SHP77 (cell line): ENCODE measurements at places on chromosomes 11 and 22.

DNA sequence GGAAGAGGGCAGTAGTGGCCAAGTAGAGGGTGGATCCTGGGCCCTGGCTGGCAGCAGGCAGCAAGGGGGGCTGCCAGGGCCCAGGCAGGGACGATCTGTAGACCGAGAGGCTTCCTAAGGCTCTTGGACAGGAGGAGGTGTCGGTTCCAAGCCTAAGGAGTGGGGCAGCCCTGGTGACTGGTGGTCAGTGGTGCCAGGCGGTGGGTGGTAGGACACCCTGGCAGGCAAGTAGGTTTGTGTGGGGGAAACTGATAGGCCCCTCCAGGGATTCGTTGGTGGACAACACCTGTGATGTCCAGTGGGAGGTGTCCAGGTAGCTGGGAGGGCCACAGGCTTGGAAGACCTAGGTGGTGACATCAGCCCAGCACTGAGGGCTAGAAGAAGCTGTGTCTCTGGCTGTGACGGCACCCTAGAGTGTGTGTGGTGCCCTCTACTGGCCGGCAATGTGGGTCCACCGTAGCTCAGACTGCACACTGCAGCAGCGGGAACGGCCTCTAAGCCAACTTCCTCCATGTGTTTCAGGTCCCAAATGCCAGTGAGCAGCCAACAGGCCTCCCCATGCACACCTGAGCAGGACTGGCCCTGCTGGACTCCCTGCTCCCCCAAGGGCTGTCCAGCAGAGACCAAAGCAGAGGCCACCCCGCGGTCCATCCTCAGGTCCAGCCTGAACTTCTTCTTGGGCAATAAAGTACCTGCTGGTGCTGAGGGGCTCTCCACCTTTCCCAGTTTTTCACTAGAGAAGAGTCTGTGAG lies 9.4 kb upstream of the SAMM50 start:
- peak; percentile 71 for DNase-seq

GRCh38 chr11:47981667-47982404 lies 1.5 kb downstream of the PTPRJ start:
- DNase-seq = no peak

DNA sequence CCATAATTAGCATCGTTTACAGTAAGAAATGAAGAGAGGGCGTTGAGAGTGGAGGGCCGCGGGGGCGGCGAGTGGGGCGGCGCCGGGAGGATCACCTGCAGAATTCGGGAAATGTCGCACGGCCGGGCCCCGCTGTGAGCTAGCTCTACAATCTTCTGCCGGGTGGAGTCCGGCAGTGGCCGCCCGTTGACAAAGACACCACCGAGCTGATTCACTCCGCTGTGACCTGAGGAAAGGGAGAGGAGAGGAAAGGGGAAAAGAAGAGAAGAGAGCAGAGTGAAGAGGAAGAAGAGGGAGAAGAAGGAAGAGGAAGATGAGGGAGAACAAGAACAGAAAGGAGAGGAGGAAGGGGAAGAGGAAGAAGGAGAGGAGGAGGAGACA lies 8.5 kb downstream of the PAX6 start:
- no peak for DNase-seq

DNA sequence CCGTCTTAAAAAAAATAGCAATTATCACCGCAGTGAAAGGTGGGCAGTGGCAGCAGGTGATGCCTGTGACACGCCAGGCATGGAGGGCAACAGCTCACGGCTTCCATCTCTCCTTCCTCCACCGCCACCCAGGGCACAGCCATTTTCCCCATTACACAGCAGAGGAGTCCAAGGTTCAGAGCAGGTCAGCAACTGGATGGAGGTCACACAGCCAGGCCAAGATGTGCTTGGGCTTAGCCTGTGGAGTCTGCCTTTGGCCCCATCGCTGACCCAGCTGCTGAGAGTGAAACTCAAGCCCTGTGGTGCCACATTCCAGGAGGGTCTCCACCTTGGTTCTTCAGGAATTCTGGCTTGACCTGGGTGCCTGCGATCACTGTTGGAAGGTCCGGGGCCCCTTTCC lies 411.1 kb downstream of the SHANK2 start:
- no peak for DNase-seq

GRCh38 chr11:93655581-93656255 lies 5.8 kb upstream of the CEP295 start:
- DNase-seq = no peak

GRCh38 chr11:84795698-84796097 lies 831.4 kb downstream of the DLG2 start:
- no peak for DNase-seq

DNA sequence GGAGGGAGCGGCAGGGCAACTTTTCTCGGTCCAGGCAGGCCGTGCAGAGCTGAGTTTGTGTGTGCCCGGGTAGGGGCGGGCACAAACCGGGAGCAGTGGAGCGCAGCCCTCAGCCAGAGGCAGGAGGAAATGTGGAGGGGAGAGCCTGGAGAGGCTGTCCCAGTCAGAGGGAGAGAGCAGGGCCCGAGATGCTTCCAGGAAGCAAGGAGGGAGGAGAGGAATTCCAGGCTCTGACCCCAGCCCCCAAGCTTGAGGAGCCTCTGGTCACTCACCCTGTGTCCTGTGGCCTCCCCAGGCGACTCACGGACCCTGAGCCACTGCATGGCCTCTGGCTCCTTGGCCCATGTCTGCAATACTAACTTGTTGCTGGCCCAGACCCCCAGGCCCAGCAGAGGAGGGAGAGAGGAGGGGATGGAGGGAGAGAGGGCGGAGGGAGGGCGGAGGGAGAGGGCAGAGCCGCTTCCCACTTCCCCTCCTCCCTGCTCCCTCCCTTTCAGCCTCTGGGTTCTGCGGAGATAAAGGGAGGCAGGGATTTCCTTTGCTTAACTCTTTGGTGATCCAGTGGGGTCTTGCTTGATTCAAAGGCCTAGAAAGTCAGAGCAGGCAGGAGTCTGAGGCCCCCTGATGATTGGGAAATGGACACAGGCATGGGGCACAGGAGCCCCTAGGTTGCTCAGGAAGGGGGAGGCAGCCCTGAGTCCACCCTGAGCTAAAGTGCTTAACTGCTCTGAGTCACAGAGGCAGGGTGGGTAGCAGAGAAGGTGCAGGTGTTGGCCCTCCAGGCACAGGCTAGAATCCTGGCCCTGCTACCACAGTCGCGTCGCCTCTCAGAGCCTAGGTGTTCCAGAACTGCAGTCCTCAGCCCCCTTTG lies at the start of gene C1QTNF6:
TSS of gene C1QTNF6 (minus strand) at position 357 of the 871 bp plus-strand sequence. CDS start at position 323, 34 bp downstream.
- no peak for DNase-seq

DNA sequence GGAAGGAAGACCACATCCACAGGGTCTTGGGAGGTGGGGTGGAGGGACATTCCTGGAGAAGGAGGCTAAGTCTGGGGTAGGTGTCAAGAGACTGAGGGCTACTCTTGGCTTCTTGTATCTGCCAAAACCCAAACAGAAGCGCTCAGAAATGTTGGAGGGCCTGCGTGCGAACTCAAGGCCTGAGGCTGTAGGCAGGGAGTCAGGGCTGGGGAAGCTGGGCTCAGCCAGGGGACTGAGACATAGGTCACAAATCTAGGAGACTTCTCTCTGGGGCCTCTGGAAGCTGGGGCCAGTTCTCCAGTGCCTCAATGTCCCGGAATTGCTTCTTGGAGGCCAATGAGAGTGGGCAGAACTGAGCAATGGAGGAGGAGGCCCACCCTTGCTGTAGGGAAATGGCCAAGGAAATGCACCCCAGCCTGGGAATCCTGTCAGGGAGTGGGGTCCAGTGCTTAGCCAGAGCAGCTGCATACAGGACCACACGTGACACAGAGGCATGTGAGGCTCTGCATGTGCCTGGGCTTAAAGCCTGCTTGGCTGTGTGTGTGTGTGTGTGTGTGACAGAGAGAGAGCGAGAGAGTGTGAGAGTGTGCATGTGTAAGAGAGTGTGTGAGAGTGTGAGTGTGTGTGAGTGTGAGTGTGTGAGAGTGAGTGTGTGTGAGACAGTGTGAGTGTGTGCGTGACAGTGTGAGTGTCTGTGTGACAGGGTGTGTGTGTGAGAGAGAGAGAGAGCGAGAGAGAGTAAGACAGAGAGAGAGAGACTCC lies 141.3 kb downstream of the ST3GAL4 start:
- DNase-seq = no peak

DNA sequence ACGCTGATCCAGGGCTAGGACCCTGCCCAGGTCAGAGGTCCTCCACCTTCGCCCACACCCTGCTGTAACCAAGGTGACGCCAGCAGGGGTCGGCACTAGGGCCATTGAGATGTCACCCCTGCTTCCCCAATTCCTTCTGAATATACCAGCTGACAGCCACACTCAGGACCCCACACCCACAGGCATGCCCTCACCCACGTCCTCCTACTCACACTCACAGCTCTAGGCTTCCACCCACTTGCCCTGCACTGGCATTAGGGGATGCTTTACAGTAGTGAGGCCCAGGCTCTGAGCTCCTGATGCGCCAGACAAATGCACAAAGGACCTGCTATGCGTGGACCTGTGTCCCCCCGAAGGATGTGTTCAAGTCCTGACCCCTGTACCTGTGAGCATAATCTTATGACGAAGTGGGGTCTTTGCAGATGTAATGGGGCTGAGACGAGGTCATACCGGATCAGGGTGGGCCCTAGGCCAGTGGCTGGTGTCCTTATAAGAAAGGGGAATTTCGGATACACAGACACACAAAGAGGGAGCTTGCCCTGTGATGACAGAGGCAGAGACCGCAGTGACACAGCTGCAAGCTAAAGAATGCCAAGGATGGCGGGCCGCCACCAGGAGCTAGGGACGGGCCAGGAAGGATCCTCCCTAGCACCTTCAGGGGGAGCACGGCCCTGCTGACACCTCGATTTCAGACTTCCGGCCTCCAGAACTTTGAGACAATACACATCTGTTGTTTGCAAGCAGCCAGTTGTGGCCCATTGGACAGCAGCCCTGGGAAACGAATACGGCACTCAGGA lies 11.2 kb downstream of the WNT11 start:
- no peak for DNase-seq

- DNase-seq = no peak
Measured at GRCh38 chr11:3015796-3016195, 23.7 kb upstream of the NAP1L4 start.

DNA sequence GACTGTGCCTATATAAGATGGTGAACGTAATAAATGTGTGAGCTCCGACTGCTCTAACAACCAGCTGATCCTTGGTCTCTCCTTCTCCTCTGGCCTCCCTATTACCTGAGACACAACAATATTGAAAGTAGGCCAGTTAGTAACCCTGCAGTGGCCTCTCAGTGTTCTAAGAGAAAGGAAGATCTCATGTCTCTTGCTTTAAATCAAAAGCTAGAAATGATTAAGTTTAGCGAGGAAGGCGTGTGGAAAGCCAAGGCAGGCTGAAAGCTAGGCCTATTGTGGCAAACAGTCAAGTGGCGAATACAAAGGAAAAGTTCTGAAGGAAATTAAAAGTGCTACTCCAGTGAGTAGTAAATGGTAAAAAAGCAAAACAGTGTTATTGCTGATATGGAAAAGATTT lies 39.5 kb downstream of the HIPK3 start:
- no peak for DNase-seq

- no peak for DNase-seq
Measured at GRCh38 chr11:24885580-24886173, 388.8 kb downstream of the LUZP2 start.

DNA sequence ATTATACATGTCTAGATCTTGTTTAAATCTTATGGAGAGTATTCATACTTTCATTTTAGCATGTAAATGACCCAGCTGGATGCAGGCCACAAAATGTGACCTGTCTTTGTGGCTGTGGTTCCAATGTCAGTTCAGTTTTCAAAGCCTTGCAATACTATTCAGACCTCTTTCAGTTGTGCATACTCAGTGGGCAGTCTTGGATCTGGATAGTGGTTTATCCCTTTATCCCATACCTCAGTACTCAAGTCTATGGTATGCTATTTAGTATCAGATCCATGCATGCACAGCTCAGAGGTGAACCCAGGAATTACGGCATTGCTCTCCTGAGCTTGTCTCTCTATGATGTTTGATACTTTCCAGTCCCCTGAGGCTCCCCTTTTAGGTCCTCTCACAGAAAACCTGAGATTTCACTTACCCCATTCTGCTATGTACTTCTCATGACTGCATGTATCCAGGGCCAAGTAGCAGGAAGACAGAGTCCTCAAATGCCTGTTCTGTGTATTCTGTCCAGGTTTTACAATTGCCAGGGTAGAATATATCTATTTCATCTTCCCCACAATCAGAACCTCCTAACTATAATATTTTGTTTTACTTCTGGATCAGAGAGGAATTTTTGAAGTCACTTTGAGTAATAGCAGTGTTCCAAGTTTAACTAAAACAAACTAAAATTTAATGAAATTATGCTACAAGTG lies 6.9 kb upstream of the P4HA3 start:
- no peak for DNase-seq

GRCh38 chr11:128182844-128183243 lies 404.5 kb downstream of the ETS1 start:
- no peak for DNase-seq

GRCh38 chr11:28619846-28620540 lies 511.8 kb downstream of the METTL15 start:
- DNase-seq = no peak

DNA sequence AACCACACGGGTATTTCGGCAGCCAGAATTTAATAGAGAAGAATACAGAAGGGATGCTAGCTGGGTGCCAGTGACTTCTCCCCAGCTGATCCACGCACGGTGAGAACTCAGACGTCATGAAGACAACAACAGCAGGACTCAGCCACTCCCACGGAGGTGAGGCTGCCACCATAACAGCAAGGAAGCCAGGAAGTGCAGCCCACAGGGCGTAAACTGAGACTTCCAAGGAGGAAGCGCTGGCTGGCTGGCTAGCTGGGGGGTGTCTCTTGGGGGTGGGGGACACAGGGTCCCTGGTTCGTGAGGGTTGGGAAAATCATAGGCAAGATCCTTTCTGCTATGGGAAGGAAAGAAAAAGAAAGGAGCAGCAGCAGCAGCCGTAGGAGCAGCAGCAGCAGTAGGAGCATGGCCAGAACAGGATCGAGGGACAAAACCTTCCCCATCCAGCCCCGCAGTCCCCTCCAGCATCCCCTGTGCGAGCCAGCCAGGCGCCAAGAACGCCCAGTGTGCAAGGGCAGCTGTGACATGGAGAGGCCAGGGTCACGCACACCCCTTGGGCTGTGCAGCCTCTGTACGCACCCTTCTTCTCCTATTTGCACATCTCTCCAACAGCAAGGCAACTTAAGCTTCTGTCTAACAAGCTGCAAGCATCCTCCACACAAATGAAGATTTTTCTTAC lies 49.6 kb upstream of the SHANK2 start:
- no peak for DNase-seq

- no peak for DNase-seq
Measured at GRCh38 chr11:67387069-67387468, 4.7 kb upstream of the RAD9A start.

GRCh38 chr11:16763746-16764145 lies 25.3 kb downstream of the C11orf58 start:
- DNase-seq = no peak

GRCh38 chr11:60836866-60837515 lies 4.9 kb upstream of the CCDC86 start:
- DNase-seq = no peak

GRCh38 chr11:66951927-66952337 lies 6.3 kb downstream of the PC start:
- peak; percentile 88 for DNase-seq

DNA sequence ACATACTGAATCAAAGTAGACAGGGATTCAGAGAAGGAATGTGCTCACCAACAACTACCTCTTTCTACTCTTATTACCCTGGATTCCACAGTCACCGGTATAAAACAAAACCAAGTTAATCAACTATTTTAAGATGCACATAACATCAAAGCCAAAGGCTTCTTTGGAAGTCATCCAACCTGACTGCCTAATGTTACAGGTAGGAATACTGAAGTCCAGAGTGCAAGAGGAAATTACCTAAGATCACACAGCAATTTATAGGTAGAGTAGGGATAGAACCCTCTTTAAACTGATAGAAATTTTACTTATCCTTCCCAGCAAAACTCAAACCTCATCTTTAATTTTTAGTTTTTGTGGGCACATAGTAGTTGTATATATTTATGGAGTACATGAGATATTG lies 76.3 kb downstream of the PAK1 start:
- DNase-seq = no peak
